ENCODE measurements at places on chromosomes 1 and 21.

- no peaks in the 10 kb centered on the region for H3K27me3 ChIP-seq
- no peak overlapping the region for H3K27ac ChIP-seq
- no peaks in the 10 kb centered on the region for H3K36me3 ChIP-seq
- H3K4me3 ChIP-seq = no peak overlapping the region
- DNase-seq = no peak
- no peaks in the 10 kb centered on the region for H3K4me1 ChIP-seq
These were observed 24.5 kb downstream of the CNIH3 start for GRCh38 chr1:224640587-224640986.

GRCh38 chr1:160410406-160411005 is 10.1 kb downstream of the VANGL2 start:
- H3K4me1 ChIP-seq = no peaks in the 10 kb centered on the region
- H3K27me3 ChIP-seq = no peaks in the 10 kb centered on the region
- H3K36me3 ChIP-seq = no peaks in the 10 kb centered on the region
- no peak for DNase-seq
- no peak overlapping the region for H3K4me3 ChIP-seq

DNA sequence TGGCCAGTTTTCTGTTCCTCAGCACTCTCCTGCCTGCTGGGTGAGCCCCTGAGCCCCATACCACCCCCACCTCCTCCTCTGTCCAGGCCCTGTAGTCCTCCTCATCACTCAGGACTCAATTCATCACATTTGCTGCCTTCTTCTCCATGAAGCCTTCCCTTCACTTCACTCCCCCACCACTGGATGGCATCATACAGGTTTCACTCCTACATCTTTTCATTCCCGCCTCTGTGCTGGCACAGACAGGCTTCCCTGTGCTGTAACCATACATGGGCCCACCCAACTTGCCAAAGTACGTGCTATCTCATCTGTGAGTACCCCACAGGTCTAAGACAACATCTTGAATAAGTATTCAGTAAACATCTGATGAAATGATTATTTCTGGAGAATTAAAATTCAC is 56.9 kb downstream of the SLC45A1 start:
- no peaks in the 10 kb centered on the region for H3K36me3 ChIP-seq
- peak overlapping the region; percentile 11 for H3K27ac ChIP-seq
- H3K27me3 ChIP-seq = no peaks in the 10 kb centered on the region
- DNase-seq = no peak
- H3K4me1 ChIP-seq = peaks cover 54% of the 10 kb centered on the region

DNA sequence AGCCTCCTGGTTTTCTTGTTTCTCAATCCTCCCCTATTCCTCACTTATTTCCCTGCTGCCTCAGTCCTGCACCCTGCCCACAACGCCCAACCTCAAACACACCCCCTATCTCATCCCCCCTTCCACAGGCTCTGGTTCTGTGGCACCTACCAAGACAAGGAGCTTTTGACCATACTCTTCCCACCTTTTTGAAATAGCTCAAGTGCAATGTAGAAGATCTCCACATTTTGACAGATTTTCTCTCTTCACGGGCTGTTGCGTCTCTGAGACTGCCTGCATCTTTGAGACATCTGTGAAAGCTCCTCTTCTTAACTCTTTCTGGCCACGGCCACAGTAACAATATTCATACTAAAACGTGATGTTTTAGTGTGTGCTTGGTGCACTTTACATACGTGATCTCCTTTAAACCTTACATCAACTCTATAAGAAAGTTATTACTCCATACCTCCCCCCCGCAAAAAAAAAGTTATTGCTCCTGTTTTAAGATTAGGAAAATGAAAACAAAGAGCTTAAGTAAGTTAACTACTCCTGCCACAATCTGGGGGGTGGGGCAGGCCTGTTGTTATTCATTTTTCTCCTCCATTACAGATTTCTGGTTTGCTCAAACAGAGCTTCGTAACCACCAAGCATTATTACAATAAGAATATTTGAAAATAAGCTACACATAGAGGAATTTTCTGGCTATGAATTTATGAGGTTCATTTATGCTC is 1.8 kb upstream of the SERBP1 start:
- H3K27ac ChIP-seq = no peak overlapping the region
- no peaks in the 10 kb centered on the region for H3K36me3 ChIP-seq
- no peak overlapping the region for H3K4me3 ChIP-seq
- peaks cover 6% of the 10 kb centered on the region for H3K4me1 ChIP-seq

DNA sequence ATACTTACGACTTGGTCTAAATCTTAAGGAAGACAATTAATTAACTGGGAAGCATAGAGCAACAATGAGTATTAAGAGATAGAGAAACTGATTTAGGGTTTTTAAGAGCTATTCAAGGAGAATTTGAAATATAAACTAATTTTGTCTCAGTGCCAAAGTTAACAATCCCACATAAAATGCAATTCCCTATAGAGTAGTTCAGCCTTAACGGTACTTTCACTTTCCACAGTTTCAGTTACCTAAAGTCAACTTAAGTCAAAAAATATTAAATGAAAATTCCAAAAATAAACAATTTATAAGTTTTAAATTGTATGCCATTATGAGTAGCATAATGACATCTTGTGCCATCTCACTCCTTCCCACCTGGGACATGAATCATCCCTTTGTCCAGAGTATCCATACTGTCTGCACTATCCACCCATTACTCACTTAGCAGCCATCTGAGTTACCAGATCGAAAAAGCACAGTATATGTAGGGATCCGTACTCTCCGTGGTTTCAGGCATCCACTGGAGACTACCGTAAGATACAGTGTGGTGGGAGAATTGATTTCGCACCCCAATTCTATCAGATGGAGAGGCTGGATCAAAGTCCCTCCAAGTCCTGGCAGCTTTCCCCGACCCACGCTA is 4.8 kb upstream of the SARS1 start:
- H3K27me3 ChIP-seq = no peaks in the 10 kb centered on the region
- H3K4me3 ChIP-seq = no peak overlapping the region
- DNase-seq = no peak
- H3K4me1 ChIP-seq = peaks cover 3% of the 10 kb centered on the region
- H3K36me3 ChIP-seq = no peaks in the 10 kb centered on the region

DNA sequence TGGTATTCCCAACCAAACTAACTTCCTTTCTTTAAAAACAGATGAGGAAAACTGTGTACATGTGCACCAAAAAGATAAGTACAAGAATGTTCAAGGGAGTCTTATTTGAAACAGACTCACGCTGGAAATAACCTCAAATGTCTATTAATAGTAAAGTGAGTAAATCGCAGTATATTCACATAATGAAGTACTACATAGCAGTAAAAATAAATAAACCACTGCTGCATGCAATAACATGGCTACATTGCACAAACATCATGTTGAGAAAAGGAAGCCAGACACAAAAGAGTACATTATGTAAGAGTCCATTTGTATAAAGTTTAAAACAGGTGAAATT is 5.2 kb upstream of the DENND2D start:
- no peak for DNase-seq
- H3K27ac ChIP-seq = no peak overlapping the region
- no peaks in the 10 kb centered on the region for H3K27me3 ChIP-seq
- H3K36me3 ChIP-seq = no peaks in the 10 kb centered on the region

- no peak for DNase-seq
- no peak overlapping the region for H3K4me3 ChIP-seq
- H3K27me3 ChIP-seq = no peaks in the 10 kb centered on the region
- no peak overlapping the region for H3K27ac ChIP-seq
- H3K4me1 ChIP-seq = no peaks in the 10 kb centered on the region
- H3K36me3 ChIP-seq = no peaks in the 10 kb centered on the region
These were observed 229.7 kb downstream of the C1orf94 start for GRCh38 chr1:34406377-34406776.

GRCh38 chr21:43588957-43589356 is 70.3 kb downstream of the HSF2BP start:
- H3K4me1 ChIP-seq = peaks cover 4% of the 10 kb centered on the region
- H3K4me3 ChIP-seq = no peak overlapping the region
- no peak for DNase-seq
- no peak overlapping the region for H3K27ac ChIP-seq
- H3K27me3 ChIP-seq = no peaks in the 10 kb centered on the region

- no peaks in the 10 kb centered on the region for H3K27me3 ChIP-seq
- H3K4me1 ChIP-seq = peaks cover 2% of the 10 kb centered on the region
- no peaks in the 10 kb centered on the region for H3K36me3 ChIP-seq
- no peak overlapping the region for H3K4me3 ChIP-seq
- H3K27ac ChIP-seq = no peak overlapping the region
These were observed 65.6 kb upstream of the ETS2 start for GRCh38 chr21:38740090-38740489.

- DNase-seq = no peak
- H3K4me1 ChIP-seq = no peaks in the 10 kb centered on the region
- H3K27ac ChIP-seq = no peak overlapping the region
- no peaks in the 10 kb centered on the region for H3K27me3 ChIP-seq
- H3K4me3 ChIP-seq = no peak overlapping the region
- no peaks in the 10 kb centered on the region for H3K36me3 ChIP-seq
These were observed 297.3 kb upstream of the USP24 start for GRCh38 chr1:55512466-55512865.

DNA sequence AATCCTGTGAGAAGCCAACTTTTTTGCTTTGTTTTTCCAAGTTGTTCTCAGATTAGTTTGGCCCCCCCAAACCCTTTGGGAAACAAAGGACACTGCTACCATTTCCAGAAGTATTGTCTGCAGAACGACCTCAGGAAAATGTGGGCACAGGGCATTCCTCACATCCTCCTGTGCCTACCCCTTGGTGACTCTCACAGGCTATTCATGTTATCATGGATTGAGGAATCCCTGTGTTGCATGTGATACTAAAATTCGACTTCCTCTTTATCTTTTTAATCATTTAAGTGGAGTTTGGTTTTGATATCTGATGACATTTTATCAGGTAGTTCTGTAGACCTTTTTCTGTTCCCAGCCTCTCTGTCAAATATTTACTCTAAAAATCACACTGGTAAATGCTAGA is 184.5 kb downstream of the FASLG start:
- no peak overlapping the region for H3K4me3 ChIP-seq
- no peaks in the 10 kb centered on the region for H3K4me1 ChIP-seq
- DNase-seq = no peak

GRCh38 chr1:17531682-17532487 is 7.6 kb upstream of the ARHGEF10L start:
- no peak for DNase-seq
- H3K27me3 ChIP-seq = no peaks in the 10 kb centered on the region
- no peak overlapping the region for H3K4me3 ChIP-seq
- peak overlapping the region; percentile 47 for H3K27ac ChIP-seq

DNA sequence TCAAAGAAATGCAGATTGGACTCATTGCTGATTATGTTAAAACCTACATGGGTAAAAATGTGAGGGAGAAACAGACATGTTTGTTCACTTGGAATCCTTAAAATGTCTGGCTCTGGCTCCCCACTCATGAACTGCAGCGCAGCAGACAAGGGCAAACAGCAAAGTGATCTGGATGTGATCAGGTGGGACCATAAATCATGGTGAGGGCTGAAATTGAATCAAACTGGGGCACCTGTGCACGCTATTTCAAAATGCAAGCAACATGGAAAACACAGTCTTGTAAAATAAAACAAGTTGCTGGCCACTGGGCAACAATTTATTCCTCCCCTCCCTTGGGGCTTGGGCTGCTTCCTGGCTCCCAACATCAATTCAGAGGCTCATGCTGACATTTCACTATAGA is 373.4 kb downstream of the SEC16B start:
- H3K4me1 ChIP-seq = no peaks in the 10 kb centered on the region
- DNase-seq = no peak
- H3K27ac ChIP-seq = no peak overlapping the region
- no peak overlapping the region for H3K4me3 ChIP-seq
- no peaks in the 10 kb centered on the region for H3K27me3 ChIP-seq

- H3K27me3 ChIP-seq = no peaks in the 10 kb centered on the region
- H3K36me3 ChIP-seq = no peaks in the 10 kb centered on the region
- DNase-seq = no peak
- no peak overlapping the region for H3K27ac ChIP-seq
- no peak overlapping the region for H3K4me3 ChIP-seq
- H3K4me1 ChIP-seq = no peaks in the 10 kb centered on the region
These were observed 34.2 kb upstream of the GPR137B start for GRCh38 chr1:236108027-236108648.

DNA sequence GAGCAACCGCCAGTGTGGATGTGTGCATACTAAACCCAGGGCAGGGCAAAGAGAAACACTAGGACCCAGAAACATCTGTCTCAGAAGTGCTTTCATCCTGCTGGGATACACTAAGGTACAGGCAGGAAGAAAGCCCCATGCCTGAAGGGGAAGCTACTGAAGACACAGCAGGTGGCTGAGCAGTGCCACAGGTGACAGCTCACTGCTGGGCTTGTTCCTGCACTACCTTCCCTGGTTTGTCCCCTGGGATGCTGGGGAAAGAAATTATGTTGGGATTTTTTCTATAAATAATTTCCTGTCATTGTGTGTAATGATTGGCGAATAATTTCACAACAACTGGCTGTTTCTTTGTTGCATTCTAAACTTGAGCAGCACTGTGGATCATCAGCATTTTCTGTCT is 245.3 kb upstream of the RAB4A start:
- no peak overlapping the region for H3K4me3 ChIP-seq
- no peaks in the 10 kb centered on the region for H3K27me3 ChIP-seq
- no peaks in the 10 kb centered on the region for H3K36me3 ChIP-seq
- DNase-seq = no peak

DNA sequence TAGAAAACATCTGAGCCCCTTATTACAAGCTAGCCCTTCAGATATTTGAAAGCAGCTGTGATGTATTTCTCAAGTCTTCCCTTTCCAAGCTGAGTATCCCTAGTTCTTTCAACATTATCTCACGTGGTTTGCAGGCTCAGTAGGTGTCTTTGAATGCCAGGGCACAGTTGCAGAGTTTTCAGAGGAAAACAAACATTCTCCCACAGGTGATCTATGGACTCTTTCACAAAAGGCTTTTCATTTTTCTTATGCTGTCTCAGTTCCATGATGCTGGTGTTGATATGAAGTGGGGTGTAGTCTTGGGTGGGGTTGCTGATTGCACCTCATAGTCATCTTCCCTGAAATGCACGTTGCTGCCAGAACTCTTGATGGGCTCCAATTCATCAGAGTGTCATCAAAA is 17.3 kb downstream of the CACNA1E start:
- H3K27me3 ChIP-seq = no peaks in the 10 kb centered on the region
- H3K4me3 ChIP-seq = no peak overlapping the region
- DNase-seq = no peak
- no peaks in the 10 kb centered on the region for H3K36me3 ChIP-seq
- no peaks in the 10 kb centered on the region for H3K4me1 ChIP-seq

GRCh38 chr21:28959367-28960099 is 33.1 kb downstream of the LTN1 start:
- no peak overlapping the region for H3K27ac ChIP-seq
- H3K27me3 ChIP-seq = no peaks in the 10 kb centered on the region
- H3K4me1 ChIP-seq = no peaks in the 10 kb centered on the region

Data from liver (tissue), 10 donors.